ENCODE measurements at places on chromosomes 2 and 18.

DNA sequence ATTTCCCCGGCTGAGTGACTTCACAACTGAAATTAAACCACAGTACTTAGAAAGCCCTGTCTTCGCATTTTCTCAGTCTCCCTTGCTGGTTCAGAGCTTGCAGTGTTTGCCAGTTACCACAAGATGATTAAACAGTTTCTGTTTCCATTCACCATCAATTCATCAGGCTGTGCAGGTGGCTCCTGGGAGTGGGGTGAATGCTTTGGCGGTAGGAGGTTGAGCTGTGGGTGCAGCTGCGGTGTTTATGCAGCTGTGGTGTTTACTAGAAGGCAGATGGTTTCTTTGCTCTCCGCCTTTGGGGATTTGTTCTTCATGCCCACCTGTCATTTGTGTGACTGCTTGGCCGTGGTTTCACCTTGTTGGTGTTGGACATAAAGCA is 16.1 kb downstream of the ACOXL start:
- no peak for DNase-seq

- no peak for DNase-seq
Observed at GRCh38 chr18:43886341-43886740, 609.1 kb upstream of the SYT4 start.

GRCh38 chr18:25876330-25876948 is 214.0 kb downstream of the SS18 start:
- DNase-seq: no peak

- no peak for DNase-seq
Observed at GRCh38 chr2:239195318-239195871, 205.4 kb downstream of the HDAC4 start.

DNA sequence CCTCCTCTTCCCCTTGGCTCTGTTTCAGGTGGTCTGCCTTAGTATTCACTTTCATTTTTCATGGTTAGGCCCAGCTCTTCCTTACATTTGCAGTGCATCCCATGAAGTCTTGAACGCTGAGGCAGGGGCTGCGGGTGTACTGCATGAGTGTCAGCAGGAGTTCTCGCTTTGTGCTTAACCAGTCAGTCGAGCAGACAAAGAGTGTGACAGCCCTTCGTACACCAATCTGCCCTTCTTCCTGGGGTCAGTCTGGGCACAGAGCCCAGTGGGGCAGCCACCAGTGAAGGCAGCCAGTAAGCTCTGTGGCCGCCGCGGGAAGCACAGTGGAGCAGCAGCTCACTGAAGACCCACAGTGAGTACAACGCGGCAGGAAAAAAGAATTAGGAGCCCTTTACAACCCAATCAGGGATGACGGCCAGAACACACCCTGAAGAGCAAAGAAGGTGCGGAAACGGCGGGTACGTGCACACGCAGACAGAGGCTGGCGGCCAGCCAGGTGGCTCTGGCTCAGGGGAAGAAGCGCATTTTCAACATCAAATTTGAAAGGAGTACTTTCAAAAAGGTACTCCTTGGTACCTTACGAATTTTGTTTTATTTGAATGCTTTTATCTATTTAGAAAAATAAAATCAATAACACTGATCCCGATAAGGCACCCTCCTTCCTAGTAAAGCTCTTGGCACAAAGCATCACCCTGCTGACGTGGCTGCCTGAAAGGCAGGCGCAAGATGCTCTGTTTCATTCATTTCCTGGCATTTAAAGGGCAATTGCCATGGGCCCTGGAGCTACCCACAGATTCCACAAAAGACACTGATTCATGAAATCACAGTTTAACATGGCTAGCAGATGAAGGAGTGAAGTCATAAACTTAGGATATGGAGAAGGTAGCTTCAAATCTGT is 47.0 kb upstream of the SEMA4C start:
- no peak for DNase-seq

DNA sequence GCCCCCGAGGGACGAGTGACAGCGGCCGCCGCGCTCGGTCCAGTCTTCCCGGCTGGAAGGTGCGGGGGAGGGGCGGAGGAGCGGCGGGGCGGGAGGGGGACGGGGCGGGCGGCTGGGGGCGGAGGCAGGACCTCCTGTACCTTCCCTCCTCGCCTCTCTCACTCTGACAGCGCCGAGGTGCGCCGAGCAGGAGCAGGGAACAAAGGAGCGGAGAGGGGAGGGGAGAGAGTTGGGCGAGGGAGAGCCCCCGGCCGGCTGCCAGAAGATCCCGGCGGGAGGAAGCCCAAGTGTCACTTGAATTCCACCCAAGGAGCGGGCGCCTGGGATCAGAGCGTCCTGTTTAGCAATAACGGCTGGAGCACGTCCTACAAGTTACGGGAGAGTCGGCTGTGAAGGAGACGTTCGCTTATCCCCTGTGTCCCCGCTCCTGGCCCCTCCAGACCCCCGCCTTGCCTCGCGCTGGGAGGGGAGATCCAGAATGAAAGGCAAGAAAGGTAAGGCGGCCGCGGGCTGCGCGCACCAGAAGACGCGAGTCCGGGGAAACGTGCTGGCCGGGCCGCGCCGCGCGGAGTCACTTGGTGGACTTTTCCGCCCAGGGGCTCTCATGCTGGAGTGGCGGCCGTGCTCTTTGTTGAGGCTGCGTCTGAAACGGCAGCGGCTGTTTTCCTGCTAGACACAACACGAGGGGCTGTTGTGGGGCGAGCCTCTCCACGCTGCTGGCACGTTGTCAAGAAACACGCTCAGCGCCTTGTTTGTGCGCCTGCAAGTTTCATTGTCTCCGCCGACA is at the start of gene TGIF1:
TSS of gene TGIF1 (plus strand) at position 161 of the 787 bp plus-strand sequence. CDS start at position 479, 318 bp downstream.
- DNase-seq: peak; percentile 87

DNA sequence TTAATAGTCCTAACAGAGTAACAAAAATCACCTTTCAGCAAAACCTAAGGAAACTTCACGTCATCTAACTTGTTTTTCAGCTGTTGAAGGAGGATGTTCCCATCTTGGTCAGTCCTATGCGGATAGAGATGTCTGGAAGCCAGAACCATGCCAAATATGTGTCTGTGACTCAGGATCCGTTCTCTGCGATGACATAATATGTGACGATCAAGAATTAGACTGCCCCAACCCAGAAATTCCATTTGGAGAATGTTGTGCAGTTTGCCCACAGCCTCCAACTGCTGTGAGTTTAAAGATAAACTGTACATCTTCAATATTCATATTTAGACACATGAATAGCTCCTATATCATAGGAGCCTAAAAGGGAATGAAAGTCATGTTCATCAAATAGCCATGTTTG is 10.5 kb downstream of the COL3A1 start:
- DNase-seq: peak; percentile 95

GRCh38 chr2:183348492-183348891 is 224.2 kb downstream of the NUP35 start:
- no peak for DNase-seq

- no peak for DNase-seq
Observed at GRCh38 chr2:219991116-219991515, 363.7 kb downstream of the SLC4A3 start.

DNA sequence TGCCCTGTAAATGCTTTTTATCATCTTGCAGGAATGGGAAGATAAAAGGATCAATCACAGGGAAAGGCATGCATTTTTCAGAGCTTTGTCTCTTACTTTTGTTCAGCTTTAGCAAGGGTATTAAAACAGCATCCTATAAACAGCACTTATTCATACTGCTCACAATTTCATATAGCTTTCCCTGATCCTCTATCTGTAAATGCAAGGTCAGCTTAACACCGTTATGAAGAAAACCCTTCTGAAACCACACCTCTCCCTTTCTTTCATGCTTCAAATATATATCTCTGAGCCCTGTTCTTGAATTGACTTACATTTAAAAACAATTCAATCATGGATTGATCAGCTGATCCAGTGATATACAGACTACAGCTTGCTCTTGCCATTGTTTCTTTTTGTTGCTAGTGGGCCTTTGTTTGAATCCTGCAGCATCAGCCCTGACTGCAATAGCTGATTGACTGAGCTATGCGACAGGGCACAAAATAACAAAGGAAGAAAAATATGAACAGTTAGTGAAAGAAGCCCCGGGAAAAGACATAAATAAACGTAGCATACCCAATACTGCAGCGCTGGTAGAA is 795.5 kb upstream of the CDH2 start:
- no peak for DNase-seq

GRCh38 chr2:71608441-71608840 is 155.1 kb downstream of the DYSF start:
- DNase-seq: no peak

Measured in AG10803 (cell line).